ENCODE measurements at places on chromosomes 6 and 20. TPM values are rescaled to one million over a fixed set of nuclear protein-coding genes. Genes with fewer than 3 reads are reported as not detected.

DNA sequence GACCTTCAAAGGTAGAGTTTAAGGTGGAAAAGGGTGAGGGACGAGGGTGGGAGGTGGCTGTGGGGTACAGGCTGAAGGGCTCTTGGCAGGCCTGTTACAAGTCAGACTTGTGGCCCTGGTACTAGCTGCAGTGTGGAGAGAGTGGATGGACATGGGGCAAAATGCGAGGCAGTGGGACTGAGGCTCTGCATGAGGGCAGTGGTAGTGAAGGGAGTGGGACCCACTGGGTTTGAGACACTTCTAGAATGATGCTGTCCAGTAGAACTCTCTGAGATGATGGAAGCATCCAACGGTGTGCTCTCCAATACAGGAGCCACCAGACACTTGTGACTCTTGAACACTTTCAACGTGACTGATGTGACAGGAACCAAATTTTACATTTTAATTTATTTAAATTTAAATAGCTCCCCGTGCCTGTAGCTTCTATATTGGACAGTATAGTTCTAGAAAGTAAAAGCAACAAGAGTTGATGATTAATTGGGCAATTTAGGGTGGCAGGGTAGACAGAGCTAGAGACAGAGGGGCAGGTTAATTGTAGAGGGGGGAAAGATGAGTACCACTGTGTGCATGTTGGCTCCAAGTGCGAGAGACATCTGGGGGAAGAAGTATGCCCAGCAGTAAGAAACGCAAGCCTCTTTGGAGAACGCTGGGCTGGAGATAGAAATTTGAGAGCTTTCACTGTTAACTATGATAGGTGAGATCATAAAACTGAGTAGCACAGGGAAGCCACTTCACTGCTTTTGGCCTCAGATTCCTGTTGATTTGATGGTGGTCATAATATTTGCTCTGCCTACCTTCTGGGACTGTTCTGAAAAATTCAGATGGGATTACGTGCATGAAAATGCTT lies 77.5 kb downstream of the TXNDC5 start:
- H3K4me3 ChIP-seq = no peak overlapping the region
- H3K4me1 ChIP-seq = peaks cover 14% of the 10 kb centered on the region
- H3K27me3 ChIP-seq = no peaks in the 10 kb centered on the region
- no peaks in the 10 kb centered on the region for H3K36me3 ChIP-seq

DNA sequence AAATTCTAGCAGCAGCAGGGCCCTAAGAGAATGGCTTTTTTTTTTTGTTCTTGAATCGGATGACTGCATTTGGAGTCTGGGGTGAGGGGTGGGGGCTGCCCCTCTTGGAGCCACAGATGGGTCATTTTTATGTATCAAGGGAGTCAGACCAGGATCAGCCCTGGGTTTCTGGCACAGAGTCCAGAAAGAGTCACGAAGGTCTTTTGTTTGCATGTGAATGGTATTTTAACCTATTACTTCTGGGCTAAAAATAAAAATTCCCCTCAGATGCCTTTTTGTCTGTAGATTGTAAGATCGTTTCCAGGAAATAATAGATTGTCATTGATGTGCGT lies 72.5 kb downstream of the PHACTR3 start:
- no peaks in the 10 kb centered on the region for H3K27me3 ChIP-seq
- DNase-seq = no peak
- H3K4me3 ChIP-seq = no peak overlapping the region

GRCh38 chr20:13322621-13323020 lies 101.5 kb downstream of the ISM1 start:
- no peaks in the 10 kb centered on the region for H3K27me3 ChIP-seq
- H3K27ac ChIP-seq = no peak overlapping the region
- no peaks in the 10 kb centered on the region for H3K4me1 ChIP-seq

DNA sequence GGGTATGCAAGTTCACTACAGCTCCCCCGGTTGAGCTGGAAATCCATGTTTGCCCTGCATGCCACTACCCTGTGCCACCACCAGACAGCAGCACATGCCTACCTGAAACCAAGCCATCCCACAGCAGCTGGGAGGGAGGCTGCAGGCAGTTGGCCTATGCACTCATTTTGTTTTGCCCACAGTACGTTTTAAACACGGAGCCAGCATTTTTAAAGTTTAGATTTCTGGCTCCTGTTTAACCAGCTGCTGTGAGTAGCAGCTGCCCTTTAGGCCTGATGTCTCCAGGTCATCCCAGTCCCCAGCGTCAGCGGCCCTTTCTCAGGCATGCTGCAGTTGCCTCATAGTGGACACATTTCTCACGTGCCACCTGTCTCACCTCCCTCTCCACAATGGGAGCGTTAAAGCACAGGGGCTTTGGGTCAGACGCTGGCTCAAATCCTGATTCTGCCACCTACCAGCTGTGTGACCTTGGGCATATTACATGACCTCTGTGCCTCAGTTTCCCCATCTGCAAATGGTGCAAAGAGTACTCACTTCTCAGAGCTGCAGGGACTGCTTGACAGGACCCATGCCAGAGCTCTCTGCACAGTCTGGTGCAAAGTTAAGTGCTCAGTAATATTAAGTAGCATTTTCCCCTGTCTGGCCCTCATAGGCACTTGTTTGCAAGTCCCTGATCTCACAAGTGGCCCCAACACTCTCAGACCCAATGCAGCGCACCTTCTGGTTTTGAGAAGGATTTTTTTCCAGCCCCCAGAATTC lies 8.2 kb upstream of the UBE2V1 start:
- H3K27me3 ChIP-seq = no peaks in the 10 kb centered on the region
- no peak for DNase-seq
- no peaks in the 10 kb centered on the region for H3K4me1 ChIP-seq

- no peak overlapping the region for H3K4me3 ChIP-seq
- H3K27ac ChIP-seq = peak overlapping the region; percentile 71
- H3K27me3 ChIP-seq = no peaks in the 10 kb centered on the region
- no peaks in the 10 kb centered on the region for H3K36me3 ChIP-seq
- H3K4me1 ChIP-seq = peaks cover 9% of the 10 kb centered on the region
Observed at GRCh38 chr6:155078331-155078745, 83.2 kb downstream of the TIAM2 start.

DNA sequence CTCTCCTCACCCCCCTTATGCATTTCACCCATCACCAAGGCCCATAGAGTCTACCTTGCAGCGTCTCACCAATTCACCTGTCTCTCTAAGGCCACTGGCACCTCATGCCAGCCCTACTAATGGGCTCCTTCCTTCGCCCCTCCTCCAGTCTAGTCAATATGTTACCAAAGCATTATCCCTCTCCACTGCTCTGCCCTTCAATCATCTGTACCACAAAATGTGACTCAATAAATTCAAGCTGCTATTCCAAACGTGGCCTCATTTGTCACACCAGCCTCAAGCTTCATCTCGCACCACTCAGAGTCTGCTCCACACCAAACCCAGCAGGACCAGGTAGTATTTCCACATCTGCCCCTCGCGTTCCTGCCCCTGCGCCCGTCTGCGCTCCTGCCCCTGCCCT lies 21.8 kb upstream of the RPS6KA2 start:
- H3K27ac ChIP-seq = no peak overlapping the region
- no peaks in the 10 kb centered on the region for H3K4me1 ChIP-seq
- no peaks in the 10 kb centered on the region for H3K27me3 ChIP-seq
- DNase-seq = no peak

DNA sequence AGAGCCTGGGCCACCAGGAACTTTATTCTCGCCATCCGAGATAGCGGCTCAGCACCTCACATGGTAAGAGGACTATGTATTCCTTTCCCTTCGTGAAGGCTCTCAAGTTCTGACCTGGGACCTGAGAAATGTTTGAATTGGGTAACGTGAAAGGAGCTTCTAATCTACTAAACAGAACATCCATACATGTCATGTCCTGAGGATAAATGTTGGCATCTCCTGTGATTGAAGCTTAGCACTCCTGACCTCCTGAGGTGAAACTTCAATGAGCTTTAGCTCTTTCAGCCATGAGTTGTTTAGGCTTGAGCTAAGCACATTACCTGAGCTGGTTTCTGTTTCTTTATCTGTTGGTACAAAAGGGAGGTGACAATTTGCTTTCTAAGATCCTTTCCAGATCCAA lies 280.9 kb downstream of the PACRG start:
- no peaks in the 10 kb centered on the region for H3K36me3 ChIP-seq
- no peak overlapping the region for H3K27ac ChIP-seq
- no peaks in the 10 kb centered on the region for H3K4me1 ChIP-seq
- no peak for DNase-seq
- no peaks in the 10 kb centered on the region for H3K27me3 ChIP-seq
- H3K4me3 ChIP-seq = no peak overlapping the region

DNA sequence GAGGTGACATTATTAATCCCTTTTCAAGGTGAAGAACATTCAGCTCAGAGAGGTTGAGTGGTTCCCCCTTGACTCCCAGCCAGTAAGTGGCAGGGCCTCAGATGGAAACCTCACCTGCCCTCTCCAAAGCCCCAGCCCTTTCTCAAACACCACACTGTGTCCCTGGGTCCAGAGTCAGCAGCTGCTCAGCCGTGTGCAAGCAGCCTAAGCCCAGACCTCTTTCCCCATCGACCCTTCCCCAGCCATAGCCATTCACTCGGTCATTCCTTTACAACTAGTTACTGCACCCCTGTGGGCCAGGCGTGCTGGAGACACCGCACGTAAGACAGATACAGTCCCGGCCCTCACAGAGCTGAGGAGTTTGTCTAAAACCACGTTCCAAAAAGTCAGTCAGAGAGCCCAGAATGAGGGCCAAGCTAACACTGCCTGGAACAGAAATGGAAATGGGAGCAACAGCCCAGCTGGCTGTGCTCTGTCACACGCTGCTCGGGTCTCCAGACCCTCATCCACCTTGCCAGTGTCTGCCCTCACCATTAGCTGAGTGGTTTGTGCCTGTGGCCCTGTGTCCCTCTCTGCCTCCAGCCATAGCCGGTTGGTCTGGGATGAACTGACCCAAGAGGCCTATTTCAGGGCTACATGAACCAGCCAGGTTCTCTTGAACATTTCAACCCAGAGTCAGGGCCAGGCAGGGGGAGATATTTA lies 29.6 kb downstream of the ZC3H12D start:
- peaks cover 12% of the 10 kb centered on the region for H3K4me1 ChIP-seq
- no peaks in the 10 kb centered on the region for H3K36me3 ChIP-seq
- H3K27ac ChIP-seq = peak overlapping the region; percentile 17
- DNase-seq = no peak
- H3K4me3 ChIP-seq = no peak overlapping the region

Gene SNX5
- 96.2 TPM for total RNA-seq

Gene LHFPL5
- not detected for total RNA-seq

Gene CRISP3
- total RNA-seq = not detected

Data from ovary (tissue), 10 donors.